ENCODE measurements at places on chromosomes 6 and 20.

- peak; percentile 6 for DNase-seq
These were observed 88.0 kb downstream of the PRND start for GRCh38 chr20:4809707-4810106.

DNA sequence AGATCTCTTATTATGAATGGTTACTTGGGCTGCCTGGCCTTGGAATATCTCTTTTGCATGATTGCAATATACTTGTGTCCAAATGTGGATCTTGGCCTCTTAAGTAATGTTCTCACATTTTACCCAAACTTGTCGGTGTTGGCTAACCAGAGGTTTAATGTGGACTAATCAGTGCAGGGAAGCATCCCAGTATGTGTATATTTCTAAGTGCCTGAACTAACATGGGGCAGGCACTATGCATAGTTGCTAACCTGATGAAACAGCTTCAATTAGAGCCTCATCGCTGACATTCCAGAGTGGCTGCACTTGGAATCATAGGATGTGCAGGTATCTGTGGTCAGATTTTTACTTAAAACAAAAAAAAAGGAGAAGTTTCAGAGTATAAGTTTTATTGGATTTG is 160.0 kb downstream of the PDE7B start:
- no peak for DNase-seq

- DNase-seq: no peak
These were observed 138.5 kb upstream of the BEND6 start for GRCh38 chr6:56816370-56816769.

DNA sequence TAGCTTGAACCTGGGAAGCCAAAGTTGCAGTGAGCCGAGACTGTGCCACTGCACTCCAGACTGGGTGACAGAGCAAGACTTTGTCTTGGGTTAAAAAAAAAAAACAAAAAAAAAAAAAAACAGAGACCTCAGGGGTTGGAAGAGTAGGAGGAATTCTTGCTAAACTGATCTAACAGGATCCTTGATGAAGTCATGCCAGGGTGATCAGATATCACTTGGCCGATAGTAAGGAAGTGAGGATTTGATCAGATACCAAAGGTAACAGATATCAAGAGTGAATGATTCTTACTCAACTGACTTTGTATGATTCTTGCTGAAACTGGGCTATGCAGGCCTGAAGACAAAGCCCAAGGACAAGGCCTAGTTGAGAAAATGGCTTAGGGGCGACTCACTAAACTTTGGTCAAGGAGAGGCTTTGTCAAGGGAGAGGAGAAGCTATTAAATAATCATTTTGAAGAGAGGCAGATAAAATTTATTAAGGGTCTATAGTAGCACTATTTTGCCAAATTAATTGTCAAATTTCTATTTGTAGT is 624.7 kb downstream of the UTRN start:
- no peak for DNase-seq

GRCh38 chr20:57118107-57118769 is 148.2 kb downstream of the BMP7 start:
- DNase-seq: no peak

GRCh38 chr20:2429051-2429450 is 41.5 kb downstream of the SNRPB start:
- no peak for DNase-seq

- no peak for DNase-seq
These were observed 76.4 kb downstream of the EYA2 start for GRCh38 chr20:46970937-46971630.

- DNase-seq: no peak
These were observed 55.7 kb downstream of the PHACTR2 start for GRCh38 chr6:143733510-143733909.

DNA sequence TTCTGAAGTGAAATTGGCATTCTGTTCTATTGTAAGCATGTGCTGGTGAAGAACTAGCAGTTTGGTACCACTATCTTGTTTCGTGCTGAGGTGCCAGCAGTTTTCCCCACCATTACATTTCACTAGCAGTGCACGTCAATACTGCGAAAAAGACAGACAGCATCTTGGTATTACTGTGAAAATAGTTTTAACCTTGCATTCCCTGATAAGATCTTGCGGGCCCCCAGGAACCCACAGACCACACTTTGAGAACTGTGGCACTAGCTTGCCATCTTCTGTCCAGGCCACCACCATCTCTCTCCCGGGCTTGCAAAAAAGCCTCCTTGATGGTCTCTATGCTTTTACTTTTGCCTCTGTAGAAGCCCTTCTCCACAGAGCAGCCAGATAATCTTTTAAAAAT is 185.7 kb downstream of the BACH2 start:
- DNase-seq: no peak

DNA sequence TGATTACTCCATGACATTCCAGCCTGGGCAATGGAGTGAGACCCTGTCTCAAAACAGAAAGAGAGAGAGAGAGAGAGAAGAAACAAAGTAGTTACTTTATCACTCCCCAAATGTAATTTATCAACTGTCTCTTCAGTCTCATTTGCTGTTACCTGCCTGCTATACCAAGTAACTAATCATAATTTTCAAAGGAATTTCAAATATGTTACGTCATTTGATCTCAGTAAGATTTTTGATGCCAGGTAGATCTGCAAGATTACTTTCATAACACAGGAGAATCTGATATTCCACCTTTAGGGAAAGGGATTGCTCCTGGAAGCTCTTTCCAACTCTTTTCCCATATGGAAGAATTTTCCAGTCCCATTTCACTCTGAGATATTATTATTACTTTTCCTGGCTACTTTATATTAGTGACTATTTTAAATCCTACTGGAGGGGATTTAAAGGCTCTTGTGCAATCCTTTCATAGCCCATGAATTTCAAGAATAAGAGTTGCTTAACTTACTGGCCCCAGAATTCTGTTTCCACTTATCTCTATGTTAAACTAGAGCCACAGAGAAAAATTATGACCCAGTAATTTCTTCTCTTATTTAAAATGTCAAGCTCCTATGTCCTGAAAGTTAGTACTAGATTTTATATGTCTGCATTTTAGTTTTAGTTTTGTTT is 390.2 kb upstream of the FLRT3 start:
- DNase-seq: no peak

DNA sequence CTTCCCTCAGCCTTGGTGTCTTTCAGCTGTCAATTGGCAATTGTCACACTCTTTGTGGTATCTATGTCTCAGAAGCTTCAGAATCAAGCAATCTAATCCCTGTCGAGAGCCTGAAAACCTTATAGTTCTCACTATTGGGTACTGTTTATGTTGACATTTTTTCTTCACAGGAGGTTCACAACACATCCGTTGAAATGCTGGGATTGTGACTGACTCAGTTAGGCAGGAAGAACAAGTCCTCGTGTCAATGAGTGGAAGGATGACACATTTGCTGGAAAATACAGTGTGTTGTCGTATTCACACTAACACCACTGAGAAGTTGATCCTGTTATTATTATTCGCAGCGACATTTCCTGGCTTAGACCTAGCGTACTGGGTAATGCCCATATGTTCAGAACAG is 163.9 kb upstream of the CITED2 start:
- no peak for DNase-seq

DNA sequence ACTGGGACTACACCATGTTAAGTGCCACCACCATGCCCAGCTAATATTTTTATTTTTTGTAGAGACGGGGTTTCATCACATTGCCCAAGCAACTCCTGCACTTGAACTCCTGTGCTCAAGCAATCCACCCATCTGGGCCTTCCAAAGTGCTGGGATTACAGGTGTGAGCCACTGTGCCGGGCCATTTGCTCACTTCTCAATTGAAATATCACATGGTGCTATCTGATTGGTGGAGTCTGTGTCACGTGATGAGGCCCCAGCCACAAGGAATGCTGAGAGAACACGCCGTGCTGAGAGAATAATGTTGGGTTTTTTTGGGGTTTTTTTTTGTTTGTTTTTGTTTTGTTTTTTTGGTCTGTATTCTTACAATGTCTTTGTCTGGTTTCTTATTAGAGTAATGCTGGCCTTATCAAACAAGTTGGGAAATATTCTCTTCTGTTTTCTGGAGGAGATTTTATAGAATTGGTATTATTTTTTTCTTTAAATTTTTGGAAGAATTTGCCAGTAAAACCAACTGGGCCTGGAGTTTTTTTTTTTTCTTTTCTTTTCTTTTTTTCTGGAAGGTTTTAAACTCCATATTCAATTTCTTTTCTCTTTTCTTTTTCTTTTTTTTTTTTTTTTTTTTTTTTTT is 183.2 kb upstream of the KCNG1 start:
- DNase-seq: no peak

DNA sequence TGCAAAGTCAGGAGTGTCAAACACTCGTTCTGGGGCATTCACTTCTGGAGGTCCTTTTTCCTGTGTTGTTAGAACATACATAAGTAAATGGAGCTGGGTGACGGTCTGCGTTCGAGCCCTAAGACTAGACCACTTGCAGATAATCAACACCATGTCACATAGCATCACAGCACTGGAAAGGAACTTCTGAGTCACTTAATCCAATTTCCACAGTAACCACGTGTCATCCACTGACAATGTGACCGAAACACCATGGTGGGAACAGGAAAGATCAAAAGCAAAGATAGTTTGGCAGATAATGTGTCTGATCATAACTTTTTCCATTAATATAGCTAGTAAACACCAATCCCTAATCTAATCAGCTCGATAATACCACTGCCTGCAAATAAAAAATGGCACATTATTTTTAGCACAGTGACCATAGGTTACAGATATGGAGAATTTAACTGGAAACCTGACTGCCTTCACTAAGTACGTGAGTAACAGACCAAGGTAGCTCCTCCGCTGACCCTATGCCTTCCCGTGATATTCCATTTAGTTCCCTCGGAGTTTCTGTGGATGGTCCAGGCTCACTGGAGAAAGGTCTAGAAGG is 34.8 kb downstream of the WRNIP1 start:
- DNase-seq: no peak

GRCh38 chr6:84758486-84758885 is 5.9 kb downstream of the TBX18 start:
- DNase-seq: no peak

DNA sequence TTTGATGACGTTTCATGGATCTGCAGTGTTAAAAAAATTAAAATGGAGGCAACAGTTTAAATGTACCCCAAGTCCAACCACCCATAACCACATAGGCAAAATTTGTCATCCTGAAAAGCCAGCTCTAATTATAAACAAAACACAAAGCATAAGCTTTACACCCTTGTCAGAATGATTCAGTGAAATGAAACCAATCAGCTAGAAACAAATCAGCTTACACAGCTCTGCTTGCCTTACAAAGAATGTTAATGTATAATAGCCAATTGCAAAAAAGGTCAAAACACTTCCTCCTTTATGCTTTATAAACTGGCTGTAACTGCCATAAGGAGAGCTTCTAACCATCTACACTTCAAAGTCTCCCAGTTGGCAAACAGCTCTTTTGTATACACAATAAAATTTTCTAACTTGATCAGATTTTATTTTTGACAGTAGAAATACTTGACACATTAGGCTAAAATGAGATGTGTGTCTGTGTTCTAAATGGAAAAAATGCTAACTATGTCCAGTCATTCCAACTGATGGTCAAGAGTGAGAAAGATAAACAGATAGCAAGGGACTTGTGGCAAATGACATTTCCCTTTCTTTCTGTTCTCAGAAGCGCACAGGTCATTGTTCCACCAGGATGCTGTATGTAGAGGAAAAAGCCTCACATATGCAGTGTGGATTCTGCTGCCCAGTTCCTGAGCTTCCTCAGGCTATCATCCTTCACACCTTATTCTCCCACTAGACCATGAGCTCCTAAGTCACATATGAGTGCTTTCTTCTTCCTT is 344.3 kb upstream of the ID4 start:
- no peak for DNase-seq

GRCh38 chr6:19795211-19795610 is 42.0 kb upstream of the ID4 start:
- DNase-seq: no peak

DNA sequence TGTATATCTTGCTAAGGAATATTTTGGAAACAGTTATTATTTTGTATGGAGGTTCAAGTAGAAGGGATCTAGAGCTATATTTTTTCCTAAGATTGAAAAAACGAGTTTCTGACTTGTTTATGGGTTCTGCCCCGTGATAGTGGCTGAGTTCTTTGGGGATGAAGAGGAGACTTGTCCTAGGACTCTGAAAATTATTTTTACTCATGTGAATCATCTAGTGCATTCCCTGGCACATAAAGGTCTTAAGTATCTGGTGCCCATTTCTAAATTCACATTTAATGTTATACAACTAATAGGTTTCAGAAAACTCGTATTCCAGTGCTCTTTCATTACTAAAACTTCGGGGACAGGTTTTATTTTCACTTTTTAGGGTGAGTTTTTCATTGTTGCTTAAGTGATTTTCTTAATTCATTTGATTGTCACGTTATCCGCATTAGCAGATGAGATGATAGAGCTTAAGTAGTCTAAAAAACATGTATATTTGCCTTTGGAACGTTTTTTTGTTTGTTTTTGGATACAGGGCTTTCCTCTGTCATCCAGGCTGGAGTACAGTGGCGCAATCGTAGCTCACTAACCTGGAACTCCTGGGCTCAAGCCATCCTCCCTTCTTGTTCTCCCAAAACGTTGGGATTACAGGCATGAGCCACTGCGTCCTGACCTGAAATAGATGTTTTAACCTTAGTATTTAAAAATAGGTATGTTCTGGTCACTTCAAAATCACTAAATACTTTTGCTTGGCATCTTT is 2.1 kb downstream of the NFYA start:
- no peak for DNase-seq

DNA sequence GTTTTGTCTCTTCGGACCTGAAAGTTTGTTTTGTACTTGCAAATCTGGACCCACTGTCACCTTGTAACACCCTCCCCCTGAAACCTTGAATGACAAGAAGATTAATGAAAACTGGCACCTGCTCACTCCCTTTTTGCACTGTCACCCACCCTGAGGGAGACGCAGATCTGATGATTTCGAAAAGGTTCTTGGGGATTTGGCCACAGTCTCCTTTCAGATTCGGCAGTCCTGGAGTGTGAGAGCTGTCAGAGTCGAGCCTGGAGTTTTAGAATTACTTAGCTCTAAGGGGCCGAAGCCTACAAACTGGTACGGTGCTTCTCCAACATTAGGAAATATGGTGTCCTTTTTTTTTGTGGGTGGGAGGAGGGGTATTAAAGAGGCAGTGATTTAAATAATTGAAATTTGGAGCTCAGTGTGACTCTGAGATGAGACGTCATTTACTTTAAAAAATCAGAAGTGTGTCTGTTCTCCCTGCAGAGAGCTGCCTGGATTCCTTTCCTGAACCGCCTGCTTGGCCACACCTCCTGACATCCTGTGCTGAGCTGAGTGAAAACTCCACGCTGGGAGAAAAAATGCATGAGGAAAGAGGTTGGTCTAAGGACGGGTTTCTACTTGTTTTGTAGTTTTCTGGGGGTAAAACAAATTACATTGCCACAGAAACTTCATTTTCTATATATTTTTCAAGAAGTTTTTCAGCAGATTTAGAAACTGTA is 447.0 kb upstream of the CDH4 start:
- DNase-seq: no peak

GRCh38 chr20:38158701-38159351 is 6.2 kb downstream of the TGM2 start:
- DNase-seq: no peak

DNA sequence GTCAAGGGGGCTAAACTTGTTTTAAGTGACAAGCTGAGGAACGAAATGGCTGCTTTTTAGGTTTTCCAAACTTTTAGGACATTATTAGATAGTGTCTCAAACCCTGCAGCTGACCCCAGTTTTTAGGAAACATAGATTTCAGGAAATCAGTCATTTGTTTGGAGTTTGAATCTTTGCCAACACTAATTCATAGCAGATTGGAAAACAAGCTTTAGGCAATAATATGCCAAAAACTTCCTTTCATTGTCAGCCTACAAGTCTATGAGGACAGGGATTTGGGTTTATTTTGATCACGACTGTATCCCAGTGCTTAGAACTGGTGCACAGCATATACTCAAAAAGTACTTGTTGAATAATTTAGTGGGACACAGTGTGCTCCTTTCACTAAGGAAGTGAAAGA is 123.2 kb downstream of the TINAG start:
- DNase-seq: no peak

GRCh38 chr20:531608-532007 is 12.0 kb downstream of the CSNK2A1 start:
- DNase-seq: no peak
